ENCODE measurements at places on chromosomes 13 and 19.

DNA sequence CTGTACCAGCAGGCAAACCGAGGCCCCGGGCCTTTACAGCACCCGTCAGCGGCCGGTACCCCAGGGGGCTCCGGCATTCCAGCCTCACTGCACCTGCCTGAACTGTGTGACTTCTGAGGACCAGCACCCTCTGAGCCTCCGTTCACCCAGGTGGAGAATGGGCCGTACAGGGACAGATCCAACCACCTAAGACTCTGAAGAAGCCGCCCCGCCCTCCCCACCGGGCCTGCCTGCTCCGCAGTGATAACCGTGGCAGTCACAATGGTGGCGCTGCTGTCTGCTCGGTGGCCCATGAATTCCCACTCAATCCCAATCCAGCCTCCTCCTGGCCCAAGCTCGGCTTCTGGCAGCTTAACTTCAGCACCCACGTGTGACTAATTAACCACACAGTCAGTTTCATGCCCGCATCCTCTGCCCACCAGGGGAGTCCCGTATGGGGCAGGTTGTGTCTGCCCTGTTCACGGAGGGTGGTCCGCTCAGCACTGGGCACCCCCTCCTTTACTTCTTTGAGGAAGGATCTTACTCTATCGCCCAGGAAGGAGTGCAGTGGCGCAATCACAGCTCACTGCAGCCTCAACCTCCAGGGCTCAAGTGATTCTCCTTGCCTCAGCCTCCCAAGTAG, 3.4 kb downstream of the TCF3 start:
- no peak for DNase-seq

DNA sequence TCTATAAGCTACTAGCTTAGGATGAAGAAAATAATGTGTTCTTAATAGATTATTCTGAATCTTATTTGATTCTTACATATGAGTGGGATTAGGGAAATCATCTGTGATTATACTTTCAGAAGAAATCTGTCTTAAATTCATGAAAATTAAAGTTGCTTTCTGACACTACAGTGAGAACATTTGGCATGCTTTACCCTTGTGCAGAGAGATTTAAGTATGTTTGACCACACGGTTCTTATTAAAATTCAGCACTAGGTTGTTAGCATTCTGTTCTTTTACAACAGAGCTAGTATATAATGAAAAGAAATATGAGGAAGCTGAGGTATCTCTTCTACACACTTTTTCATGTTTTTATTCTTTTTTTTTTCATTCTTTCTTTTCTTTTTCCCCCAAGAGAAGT, 2723.9 kb downstream of the PCDH9 start:
- no peak for DNase-seq

DNA sequence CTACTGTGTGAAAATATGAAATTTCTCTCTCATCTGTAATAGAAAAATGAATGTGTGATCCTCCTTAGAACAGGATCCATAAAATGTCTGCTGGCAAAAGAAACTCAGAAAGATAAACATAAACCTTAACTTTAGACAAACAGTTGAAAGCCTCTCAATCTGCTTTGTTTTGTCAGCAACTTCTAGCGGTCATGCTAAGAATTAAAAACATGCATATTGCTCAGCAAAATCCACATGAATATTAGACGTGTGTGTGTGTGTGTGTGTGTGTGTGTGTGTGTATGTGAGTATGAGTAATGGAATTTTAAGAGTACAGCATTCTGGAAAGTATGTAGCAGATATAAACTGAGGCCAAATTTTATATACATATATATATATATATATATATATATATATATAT, 1779.2 kb upstream of the MIR17HG start:
- no peak for DNase-seq

DNA sequence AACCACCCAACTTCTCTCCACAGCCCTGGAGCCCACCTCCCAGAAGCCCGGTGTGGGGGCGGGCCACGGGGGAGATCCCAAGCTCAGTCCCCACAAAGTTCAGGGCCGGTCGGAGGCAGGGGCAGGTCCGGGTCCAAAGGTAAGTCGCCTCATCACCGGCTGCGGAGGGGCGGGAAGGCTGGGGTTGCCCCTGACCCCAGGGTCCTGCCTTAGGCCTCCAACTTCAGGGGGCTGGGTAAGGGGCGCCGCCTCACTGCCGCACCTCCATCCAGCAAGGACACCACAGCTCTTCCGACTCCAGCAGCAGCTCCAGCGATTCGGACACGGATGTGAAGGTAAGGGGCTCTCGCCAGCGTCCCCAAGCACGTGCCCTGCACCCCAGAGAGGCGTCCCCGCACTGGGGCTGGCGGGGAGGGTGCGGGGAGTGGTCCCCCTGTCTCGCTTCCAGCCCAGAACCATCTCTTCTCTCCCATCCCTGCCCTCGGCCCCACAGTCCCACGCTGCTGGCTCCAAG, 358 bp downstream of the C19orf33 start:
- no peak for DNase-seq

- no peak for DNase-seq
Observed at GRCh38 chr13:48902368-48902767, 73.3 kb upstream of the FNDC3A start.

- no peak for DNase-seq
Observed at GRCh38 chr13:90723381-90723780, 624.1 kb upstream of the MIR17HG start.

GRCh38 chr13:30159446-30159839, 147.9 kb downstream of the KATNAL1 start:
- peak; percentile 38 for DNase-seq

- no peak for DNase-seq
Observed at GRCh38 chr13:20719783-20720182, 16.3 kb downstream of the IL17D start.

DNA sequence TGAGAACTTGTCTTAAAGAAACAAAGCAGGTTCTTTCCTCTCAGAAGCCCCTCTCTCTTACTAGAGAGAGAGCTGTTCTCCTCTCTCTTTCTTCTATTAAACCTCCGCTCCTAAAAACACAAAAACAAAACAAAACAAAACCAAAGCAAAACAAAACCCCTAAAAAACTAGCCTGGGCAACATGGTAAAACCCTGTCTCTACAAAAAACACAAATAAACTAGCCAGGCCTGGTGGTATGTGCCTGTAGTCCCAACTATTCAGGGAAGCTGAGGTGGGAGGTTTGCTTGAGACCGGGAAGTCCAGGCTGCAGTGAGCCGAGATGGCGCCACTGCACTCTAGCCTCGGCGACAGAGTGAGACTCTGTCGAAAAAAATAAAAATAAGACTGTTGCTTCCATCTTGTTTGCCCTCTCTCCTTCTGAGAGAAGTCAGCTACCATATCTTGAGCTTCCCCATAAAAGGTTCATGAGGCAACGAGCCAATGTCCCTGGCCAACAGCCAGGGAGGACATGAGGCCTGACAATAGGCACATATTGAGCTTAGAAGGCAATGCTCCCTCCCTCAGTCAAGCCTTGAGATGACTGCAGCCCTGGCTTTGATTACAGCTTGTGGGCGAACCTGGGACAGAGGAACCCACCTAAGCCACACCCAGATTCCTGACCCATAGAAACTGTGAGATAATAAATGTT, 17.5 kb upstream of the FLT3 start:
- DNase-seq: no peak

GRCh38 chr13:25783601-25784024, 268.2 kb downstream of the SHISA2 start:
- DNase-seq: no peak

All from stimulated activated CD8-positive, alpha-beta memory T cell treated with anti-CD3 and anti-CD28 coated beads, Interleukin-4, amount 100 ng/mL, for 24 hours (primary cell).